ENCODE measurements at places on chromosomes 6 and 20.

DNA sequence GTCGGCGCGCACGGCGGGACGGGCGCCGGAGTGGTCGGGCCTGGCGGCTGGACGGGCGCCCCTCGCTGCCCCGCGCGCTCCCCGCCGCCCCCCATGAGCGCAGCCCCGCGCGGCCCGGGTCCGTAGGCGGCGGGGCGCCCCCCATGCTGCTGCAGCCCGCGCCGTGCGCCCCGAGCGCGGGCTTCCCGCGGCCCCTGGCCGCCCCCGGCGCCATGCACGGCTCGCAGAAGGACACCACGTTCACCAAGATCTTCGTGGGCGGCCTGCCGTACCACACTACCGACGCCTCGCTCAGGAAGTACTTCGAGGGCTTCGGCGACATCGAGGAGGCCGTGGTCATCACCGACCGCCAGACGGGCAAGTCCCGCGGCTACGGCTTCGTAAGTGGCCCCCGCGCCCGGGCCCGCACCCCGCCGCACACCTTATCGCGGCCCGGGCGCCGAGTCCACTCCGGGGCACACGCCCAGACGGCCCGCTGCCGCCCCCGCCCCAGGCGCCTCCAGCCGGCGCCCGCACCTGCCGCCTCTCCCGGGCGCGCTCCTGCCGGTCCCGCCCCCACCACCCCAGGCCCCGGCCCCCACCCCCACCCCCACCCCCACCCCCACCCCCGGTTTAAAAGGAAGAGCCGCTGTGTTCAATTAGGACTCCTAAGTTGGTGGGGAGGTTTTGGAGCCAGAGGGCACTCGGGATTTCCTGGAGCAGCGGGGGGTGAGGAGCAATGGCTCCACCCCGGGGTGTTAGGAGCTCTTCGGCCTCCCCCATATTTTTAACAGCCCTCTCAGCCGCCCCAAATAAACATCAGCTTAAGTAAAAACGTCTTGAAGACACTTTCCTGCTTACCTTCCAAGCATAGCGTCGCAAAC, 474 bp downstream of the RBM38 start:
- no peak for DNase-seq

DNA sequence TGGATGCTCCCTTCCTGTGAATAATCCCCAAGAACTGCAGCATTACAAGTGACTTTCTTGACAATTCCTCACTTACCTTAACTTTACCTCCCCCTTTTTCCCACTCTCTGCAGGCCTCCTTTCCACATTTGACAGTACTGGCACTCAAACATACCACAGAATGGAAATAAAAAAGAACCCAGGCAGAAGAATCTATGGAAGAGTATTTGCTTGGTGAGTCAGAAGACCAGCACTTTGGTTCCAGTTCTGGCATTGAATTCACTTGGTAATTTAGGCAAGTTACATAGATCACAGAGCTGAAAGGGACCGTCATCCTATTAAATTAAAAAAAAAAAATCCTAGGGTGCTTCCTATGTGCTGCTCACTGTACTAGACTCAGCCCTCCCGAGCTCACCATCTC, 55.0 kb downstream of the BTBD9 start:
- DNase-seq = no peak

DNA sequence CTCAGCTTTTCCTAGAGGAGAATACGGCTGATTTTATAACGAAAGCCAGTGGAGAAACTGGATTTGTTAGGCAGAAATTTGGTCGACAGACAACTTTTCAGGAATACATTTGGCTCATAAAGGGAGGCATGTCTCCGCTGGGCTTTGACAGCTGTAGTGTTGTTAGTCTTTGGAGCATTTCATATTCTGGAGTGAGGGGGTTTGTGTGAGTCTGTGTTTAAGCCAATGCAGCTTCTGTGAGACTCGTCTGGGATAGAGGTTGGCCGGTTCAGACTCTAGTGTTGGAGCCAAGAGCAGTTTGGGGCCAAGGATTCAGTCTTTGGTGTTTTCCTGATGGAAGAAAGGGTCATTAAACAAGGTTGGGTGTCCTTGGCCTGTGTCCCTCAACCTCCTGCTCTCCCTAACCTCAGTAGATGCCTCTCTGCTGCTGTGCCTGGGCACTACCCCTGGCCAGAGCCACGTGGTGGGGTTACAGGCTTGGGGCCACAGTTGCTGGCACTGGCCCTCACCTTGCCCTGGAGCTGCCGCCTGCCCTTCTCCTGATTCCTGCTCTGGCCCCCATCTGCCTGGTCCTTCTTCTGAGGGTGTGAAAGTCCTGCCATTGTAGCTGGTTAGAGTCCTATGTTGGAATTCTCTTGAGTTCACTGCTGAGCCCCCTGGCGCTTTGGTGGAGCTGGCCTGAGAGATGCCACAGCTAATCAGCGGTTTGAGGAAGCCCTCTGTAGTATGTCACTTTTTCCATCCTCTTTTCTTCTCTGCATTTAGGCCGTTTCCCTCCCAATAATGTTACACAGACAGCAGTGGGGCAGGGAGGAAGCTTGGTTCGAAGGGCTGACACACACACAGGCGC, 6.9 kb downstream of the PTK7 start:
- DNase-seq = no peak

DNA sequence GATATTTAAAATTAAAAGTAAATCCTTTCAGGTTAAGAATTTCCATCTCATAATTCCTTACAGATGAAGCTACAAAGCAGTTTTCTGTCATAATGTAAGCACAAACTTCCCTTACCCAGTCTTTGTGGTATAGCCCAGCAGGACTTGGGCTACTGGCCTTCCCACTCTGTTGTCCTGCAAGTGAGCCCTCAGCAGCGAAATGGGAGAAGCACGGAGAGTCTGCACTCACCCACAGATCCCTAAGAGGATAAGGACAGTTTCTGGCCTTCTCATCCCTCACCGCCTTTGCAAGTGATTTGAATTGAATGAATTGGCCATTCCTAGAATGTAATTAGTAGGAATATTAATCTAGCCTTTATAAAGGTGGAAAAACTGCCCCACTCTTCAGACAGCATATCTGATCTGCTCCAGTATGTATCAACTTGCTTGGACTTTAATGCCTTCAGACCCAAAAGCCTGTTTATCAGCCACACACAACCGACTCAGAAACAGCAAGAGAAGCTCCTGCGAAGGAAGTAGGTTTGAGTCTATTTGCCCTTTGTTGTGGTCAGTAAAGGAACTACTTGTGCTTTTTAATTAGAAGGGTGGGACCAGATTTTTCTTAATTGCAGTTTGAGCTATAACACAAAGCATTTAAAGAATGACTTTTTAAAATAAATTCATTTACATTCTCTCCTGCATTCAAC, 29.9 kb upstream of the PRDM1 start:
- no peak for DNase-seq

- no peak for DNase-seq
Measured at GRCh38 chr6:53934023-53934422, 139.2 kb downstream of the LRRC1 start.

- DNase-seq = no peak
Measured at GRCh38 chr6:43408259-43408658, 19.1 kb upstream of the ABCC10 start.

GRCh38 chr6:18444111-18444510, 57.0 kb downstream of the RNF144B start:
- no peak for DNase-seq

DNA sequence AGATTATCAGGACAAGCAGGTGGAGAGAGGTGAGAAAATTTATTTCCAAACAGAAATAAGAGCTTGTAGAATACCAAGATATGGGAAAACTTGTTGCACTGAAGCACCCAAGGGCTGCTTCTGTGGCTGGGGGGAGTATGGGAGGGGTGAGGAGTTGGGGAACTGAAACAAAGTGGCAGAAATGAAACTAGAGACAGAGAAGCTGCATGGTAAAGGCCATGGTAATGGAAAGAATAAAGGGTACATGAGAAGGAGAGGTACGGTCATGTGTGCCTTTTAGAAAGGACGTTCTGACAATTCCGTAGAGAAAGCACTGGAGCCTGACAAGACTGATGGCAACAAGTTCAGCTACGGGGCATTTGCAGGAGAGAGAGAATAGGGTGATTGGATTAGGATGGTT, 51.6 kb upstream of the RIN2 start:
- no peak for DNase-seq

DNA sequence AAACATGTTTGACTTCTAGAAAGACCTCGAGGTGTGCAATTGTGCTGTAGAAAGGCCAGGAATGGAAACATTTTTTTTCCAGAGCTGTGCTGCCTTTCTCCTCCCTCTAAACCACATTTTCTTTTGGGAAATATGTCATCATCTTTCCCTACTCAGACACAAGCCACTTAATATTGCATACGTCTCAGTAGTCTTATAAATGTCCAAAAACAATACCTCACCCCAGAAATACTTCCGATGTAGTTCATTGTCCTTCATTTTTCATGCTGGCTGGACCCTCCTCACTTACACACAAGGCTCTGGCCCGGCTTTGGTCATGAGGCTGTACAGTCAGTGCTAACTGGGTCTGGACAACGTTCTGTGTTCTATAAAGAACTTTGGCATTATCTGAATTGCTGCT, 126.4 kb downstream of the SCML4 start:
- no peak for DNase-seq

DNA sequence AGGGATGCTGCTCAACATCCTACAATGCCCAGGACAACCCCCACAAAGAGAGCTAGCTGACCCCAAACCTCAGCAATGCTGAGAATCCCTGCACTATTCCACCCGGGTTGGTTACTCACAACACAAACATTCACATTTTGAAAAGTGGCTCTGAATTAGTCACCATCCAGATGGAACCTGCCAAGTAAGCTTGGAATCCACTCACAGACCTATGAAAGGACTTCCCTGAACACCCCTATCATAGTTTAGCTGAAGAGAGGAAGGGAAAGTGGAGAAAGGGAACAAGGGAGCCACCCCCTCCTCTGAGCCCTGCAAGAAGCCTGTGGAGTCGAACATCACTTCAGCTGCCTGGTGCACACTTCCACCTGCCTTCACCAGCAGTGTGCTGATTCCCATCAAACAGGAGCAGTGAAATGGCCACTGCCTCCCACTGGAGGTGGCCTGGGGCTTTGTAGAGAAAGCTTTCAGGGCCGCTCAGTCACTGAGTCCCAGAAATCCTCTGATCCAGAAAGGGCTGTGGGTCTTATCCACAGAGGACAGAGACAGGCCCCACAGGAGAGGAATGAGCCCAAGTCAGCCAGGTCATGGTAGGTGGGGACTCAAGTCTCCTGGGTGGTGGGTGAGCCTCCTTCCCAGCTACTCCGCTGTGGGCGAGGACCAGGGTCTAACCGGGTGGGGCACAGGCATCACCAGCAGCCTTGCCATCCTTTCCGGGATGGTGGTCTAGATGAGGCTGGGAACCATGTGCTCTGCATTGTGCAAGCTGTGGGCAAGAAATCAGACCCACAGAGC, 203.7 kb downstream of the SYNDIG1 start:
- no peak for DNase-seq

DNA sequence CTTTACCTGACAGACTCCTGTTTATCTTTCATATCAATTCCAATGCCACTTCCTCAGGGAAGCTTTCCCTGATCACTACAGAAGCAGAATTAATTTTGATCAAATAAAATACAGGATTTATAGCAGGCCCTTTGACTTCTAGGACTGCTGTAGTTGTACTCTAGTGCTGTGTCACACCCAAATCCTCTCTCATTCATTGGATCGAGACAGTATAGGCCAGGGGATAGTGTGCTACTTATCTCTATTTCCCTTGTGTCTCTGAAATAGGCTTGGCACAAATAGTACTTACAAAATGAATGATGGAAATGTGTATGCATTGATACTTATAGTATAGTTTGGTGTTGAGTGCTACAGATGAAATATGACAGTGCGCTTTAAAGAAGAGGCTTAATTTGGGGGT, 19.8 kb downstream of the RALY start:
- no peak for DNase-seq

DNA sequence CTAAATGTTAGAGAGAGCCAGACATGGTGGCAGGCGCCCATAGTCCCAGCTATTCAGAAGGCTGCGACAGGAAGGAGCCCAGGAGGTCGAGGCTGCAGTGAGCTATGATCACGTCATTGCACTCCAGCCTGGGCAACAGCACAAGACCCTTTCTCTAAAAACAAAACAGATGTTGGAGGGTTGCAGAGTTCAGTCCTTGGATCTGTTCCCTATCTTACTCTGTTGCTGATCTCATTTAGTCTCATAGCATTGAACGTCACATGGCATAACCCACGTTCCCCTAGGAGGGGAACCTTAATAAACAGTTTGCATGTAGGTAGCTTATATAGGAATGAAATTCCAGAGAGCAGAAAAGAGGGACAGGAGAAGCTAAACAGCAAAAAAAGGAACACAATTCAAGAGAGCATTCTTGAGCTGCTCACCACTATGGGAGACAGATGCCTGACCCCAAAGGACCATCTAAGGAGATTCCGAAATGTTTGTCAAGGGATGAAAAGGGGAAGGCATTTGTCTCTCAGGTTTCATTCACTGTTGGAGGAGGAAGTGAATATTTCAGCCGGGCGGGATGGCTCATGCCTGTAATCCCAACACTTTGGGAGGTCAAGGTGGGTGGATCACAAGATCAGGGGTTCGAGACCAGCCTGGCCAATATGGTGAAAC, 54.6 kb upstream of the PIM1 start:
- DNase-seq = no peak

DNA sequence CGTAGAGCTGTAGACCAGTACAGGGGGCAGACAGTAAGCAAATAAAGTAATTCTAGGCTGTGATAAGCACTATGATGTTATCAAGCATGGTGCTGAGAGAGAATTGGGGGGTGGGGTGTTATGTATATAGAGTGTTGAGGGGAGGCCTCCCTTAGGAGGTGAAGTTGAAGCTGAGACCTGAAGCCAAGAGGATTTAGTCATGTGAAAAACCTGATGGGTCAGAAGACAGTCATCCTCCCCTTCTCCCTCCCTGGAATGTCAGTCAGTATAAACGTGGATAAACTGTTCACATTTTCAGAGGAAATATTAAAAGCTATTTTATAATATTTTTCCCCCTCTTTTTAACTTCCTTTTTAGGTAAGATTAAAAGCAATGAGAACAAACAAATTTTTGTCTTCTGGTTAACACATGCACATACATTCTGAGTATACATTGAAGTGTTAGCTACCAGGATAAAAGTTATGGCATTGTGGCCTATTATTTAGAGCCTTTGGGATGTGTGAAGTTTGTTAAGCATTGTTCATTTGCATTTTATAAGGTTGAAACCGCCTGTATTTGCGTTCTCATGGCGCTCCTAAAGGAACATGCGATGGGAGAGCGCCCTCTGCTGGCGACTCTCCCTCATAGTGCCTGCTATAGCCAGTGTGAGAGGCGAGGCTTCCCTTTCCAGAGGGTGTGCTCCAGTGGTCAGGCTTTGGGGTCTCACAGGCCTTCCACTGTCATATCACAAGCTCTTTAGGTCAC, 35.4 kb upstream of the MAPK13 start:
- DNase-seq = peak; percentile 74

DNA sequence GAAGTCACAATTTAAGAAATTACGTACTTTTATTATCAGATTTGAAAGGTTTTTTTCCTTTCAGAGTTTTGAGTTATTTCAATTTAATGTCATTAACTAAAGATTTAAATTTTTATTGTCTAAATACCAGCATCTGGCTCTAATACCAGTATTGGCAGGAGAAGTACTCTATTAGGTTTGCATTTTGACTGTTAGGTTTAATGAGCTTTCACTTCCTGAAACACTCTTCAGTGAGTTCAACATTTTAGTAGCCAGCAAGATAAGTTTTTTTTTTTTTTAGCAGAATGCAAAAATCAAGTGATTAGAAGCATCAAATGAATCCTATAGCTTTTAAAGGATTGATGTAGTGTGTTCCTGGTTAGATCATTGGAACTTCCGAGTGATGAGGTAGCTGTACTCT, 34.0 kb upstream of the SCGN start:
- no peak for DNase-seq

GRCh38 chr20:3739926-3740451, 7.5 kb downstream of the HSPA12B start:
- DNase-seq = no peak

- no peak for DNase-seq
Measured at GRCh38 chr6:157322792-157323254, 496 bp downstream of the TMEM242 start.

GRCh38 chr20:20446001-20446400, 78.1 kb downstream of the INSM1 start:
- DNase-seq = no peak
